ENCODE measurements at places on chromosomes 2 and 18.

GRCh38 chr2:29787473-29788465 is 133.6 kb downstream of the ALK start:
- no peak for DNase-seq

DNA sequence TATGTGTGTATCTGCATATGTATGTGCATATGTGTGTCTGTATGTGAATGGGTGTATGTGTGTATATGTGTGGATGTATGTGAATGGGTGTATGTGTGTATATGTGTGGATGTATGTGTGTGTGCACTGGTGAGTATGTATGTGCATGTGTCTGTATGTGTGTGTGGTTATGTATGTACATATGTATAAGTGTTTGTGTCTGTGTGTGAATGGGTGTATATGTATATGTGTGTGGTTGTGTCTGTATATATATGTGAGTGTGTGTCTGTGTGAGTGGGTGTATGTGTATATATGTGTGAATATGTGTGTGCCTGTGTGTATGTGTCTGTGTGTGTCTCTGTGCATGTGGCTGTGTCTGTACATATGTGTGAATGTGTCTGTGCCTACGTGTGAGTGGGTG is 748.4 kb upstream of the HS6ST1 start:
- DNase-seq: no peak

GRCh38 chr2:42944779-42945415 is 152.5 kb upstream of the HAAO start:
- peak; percentile 38 for DNase-seq

GRCh38 chr2:108346827-108347226 is 30.9 kb upstream of the SULT1C4 start:
- DNase-seq: no peak

Data from bronchial epithelial cell (primary cell).